ENCODE measurements at places on chromosomes 5 and 9.

DNA sequence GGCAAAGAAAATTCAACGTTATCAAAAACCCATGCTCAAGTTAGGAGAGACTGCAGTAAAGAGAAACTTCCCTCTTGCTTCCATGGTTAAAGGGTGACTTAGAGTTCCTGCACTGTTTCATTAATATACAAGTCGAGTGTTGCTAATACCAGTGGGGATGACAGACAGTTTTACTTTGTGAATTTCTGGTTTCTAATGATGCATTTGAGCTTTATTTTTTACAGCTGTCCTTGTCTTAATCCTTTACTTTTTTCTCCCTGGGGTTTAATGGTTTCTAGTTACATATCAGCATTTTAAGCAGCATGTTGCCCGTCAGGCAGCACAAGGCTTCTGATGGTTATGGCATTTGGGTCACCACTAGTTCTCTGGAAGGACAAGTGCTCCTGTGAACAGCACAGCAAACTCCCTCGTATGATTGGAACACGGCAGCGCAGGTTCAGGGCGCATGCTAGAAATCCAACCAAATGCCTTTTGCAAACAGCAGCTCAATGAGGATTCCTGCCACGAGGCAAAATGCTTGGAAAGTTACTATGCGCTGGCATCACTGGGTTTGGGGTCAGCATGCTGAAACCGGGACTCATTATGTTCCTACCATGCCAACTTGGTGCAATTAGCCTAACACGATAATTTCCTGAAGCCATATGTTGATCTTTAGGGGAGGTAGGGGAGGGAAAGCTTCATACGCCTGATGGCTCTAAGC is 463.8 kb downstream of the BNC2 start:
- no peak for DNase-seq

GRCh38 chr5:72366324-72366976 is 46.3 kb downstream of the PTCD2 start:
- DNase-seq, result peak; percentile 93

DNA sequence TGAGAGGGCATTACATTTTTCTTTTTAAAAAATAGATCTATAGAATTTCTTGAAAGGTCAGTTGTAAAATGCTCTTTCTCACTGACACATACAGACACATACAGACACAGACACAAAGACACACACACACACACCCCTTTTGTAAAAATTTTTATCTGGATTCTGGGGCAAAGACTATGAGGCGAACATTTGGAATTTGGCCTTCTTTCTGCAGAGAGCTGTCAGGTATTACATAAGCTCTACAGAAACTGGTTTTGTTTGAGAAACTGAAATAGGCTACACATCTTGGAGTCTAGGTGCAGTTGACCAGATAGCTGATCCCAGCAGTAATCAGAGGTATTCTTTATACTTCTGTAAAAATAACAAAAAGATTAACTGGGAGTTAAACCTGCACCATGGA is 315.9 kb upstream of the RPS23 start:
- no peak for DNase-seq

- DNase-seq, result no peak
These were observed 128.6 kb downstream of the MAT2B start for GRCh38 chr5:163633926-163634460.

DNA sequence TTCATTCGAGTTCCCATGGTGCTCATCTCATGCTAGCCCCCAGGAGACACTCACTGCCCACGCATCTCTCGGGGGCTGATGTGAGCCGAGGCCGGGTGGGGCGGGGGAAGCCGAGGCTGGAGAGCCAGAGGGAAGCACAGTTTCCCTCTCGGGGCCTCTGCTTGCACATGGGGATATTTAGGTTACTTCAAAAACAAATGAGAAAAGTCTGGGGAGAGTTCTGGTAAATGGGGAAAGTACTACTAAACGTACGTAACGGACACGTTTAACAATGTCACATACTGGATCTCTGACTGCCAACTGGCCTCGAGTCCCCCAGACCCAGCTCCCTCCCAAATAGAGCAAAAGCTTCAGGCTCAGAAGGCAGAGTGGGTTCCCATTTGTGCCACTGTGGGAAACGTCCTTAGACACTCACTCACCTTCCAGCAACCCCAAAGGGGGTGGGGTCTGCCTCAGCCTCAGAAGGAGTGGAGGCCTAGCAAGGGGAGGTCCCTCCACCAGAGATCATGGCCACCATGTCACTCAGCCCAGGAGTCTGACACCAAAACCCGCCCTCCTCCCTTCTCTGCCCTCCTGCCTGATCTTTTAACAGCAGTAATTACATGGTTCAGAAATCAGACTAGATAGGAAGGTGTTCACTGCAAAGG is 33.8 kb upstream of the NTNG2 start:
- DNase-seq, result no peak

DNA sequence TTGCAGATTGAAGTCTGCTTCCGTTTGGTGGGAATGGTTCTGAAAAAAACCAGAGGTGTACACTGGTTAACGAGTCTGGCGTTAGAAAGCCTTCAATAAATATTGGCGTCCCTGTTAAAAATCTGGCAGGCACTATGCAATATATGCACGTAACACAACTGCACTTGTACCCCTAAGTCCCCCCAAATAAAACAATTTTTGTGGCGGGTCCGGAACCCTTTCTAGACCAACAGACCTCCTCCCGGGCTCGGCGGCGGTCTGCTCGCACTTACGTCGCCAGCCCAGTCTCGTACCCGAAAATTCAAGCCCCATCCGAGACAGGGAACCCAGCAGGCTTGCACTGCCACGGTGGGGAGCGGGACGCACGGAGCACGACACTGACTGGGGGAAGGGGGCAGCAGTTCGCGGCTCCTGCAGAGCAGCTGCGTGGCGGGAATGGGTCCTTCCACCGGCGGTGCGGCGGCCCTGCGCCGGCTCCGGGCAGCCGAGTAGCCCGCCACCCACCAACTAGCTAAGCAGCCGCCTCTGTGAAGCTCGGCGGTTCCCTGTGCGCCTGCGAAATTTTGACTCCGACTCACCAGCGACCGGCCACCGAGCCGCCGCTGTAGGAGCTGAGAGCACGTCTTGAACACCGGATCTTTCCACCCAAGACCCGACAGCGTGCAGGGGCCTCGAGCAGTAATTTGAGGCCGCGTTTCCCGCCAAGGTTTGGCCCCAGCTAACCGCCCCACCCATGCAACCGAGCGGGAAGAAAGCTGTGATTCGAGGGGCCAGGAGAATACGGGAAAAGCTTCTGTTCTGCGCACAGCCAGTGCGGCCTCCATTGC is 3.9 kb downstream of the MCIDAS start:
- DNase-seq, result peak; percentile 39

DNA sequence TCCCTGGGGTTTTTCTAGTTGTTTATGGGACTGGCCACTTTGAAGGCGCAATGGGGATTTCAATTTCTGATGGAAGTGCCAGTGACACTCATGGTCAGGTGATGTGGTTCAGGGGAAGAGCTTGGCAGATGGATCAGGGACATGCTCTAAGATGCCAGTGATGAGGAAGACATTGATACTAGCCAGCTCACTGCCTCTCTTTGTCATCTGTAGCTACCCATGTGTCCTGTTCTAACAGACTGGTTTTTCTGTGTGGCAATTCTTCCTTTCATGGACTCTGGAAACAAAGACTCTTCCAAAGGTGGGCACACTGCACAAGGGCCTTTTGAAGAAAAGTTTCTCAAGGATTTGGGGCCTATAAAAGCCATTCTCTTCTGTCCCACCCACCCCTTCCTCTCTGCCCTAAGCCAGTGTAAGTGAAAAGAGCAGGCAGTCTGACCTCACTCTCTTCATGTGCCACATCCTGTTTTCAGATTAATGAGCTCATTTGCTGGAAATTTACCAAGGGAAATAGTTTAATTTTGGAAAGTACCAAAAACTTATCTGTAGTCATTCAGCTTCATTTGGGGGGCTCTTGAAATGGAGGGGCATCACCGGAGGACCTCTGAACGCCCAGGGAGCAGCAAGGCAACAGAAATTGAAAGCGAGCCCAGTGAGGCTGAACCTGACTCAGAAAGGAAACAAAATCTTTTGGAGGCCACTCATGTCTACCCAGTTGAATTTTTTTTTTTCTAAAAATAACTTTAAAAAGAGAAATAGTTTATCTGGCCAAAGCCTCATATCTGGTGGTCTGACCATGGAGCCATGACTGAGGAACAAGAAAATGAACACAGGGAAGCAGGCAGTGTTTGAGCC is 4.9 kb upstream of the TRAF1 start:
- DNase-seq, result peak; percentile 40

GRCh38 chr5:54446379-54446732 is 9.1 kb upstream of the HSPB3 start:
- DNase-seq, result peak; percentile 80

DNA sequence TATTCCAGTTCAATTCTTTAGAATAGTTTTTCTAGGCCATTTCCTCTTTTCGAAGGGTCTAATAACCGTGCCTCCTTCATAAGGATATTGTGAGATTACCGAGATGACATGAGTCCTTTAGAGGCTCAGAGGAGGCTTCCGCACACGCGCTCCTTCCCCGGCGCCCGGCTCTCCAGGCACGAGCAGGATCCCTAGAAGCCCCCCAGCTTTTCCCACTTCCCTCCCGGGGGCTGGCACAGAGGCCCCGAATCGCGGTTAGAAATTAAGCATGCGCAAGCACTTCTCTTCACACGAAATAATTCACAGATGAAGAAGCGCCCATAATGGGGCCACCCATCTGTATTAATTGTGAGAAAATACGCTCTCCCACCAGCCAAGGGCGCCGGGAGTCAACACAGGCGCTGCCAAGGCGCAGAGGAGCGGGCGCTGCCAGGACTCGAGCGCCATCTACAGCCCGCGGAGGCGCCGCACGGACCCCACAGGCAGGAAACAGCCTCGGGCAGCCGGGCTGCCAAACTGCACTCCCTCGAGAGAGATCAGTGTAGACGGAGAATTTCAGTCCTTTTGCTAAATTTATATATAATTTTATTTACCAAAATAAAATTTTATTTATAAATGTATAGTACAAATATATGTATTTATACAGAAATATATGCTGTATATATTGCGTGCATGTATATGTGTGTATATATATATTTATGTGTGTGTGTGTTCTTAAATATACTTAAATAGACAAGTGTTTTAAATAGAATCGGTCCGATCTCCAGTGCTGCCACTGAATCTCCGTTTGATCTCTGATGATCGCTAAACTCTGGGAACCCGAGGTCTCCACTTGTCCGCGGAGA is 258.1 kb upstream of the NFIL3 start:
- DNase-seq, result peak; percentile 81

DNA sequence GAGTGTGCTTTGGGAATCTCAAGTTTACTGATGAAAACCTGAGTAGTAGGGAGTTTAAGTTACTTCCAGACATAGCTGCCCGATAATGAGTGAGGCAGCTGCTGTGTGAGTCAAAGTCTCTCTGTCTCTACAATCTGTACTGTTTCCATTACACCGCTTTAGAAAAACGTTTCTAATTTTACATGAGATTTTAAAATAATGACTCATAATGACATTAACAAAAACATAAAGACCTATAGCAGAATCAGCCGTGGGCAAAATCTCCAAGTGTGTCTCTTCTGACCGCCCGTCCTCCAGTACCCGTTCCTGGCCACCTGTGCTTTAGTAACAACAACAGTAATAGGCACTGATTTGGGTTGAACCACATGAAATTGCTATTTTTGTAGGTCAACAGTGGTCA is 69.6 kb upstream of the PRRC1 start:
- DNase-seq, result no peak

- no peak for DNase-seq
These were observed 28.8 kb upstream of the TNFAIP8 start for GRCh38 chr5:119327018-119327417.

DNA sequence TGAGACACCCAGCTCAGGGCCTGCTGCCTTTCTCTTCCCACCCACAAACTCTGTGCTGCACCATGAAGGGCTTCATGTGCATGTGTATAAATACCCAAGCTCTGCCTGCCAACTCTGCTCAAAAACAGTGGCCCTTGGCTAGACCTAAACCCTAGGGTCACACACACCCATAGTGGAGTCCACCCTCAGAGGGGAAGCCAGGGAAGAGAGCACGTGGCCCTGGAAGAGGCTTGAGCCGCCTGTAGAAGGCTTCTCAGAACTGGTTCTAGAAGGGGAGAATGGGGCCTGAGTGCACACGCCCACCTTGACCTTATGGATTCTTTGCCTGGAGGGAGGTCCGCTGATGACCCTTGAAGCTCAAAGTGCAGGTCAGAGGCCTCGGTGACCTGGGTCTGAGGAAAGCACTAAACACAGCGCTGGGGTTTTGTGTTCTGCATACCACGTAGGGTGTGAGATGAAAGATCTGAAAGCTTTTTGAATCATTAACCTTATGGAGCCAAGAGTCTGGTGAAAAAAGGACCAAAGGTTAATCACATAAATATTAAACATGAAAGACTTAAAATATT is 60.6 kb downstream of the CYFIP2 start:
- no peak for DNase-seq

GRCh38 chr5:149060325-149060724 is 2.5 kb downstream of the SH3TC2 start:
- peak; percentile 30 for DNase-seq

GRCh38 chr5:138964647-138965201 is 89.6 kb upstream of the LRRTM2 start:
- DNase-seq, result no peak

- peak; percentile 82 for DNase-seq
These were observed 24.3 kb upstream of the PRRC1 start for GRCh38 chr5:127492854-127493738.

GRCh38 chr5:124252191-124252638 is 494.2 kb downstream of the ZNF608 start:
- DNase-seq, result peak; percentile 82

DNA sequence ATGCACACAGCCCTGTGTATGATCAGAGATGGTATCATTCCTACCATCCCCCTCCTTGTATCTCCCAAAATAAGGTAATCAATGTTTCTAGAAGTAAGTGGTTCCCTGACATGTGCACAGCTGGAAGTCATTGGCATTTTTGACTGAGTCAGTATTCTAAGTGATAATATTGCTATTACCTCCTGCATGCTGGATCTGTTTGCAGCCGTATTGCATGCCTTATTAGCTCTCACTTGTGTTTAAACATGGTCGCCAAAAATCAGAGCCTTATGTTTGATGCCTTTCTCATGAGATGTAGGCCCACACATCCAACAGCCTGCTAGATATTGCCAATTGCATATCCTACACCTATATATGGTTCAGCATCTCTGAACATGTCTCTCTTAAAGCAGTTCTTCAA is 254.3 kb downstream of the CDH12 start:
- DNase-seq, result no peak
